ENCODE measurements at places on chromosomes 1 and 21.

DNA sequence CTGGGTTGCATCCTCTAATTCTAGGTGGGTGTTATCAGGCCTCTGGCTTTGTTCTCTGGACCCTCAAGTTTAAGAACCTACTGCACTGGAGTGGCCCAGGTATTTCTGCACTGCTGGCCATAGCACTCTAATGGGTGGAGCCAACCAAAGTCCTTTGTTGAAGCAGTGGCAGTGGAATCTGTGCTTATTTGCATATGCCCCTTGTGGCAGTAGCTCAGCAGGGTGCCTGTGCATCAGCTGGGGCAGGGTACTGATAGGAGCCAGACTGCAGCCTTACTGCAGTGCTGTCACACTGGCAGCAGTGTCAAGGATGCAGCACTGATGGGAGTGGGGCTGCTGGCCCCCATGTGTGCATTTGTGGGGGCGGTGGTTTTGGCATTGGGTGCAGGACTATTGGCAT, 660.6 kb downstream of the LRRIQ3 start:
- peak; percentile 8 for DNase-seq

- no peak for DNase-seq
Observed at GRCh38 chr1:76065270-76065669, 9.3 kb upstream of the ST6GALNAC3 start.

GRCh38 chr1:203031467-203031866, 5.2 kb downstream of the PPFIA4 start:
- no peak for DNase-seq

DNA sequence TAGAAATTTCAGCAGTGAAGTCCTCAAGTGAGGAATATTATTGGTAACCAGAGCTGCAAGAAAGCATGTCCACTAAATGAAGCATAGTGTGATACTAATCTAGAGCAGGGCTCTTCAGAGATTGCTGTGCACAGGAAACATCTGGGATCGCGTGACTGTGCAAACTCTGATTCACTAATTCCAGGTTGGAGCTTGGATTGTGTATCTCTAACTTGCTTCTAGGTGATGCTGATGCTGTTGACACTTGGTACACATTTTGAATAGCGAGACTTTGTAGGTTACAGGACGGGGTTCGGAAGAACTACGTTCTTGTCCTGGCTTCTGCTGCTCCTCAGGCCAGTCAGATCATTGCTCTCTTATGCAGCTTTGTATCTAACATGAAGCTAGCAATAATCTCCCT, 66.5 kb downstream of the PRRX1 start:
- DNase-seq: no peak

DNA sequence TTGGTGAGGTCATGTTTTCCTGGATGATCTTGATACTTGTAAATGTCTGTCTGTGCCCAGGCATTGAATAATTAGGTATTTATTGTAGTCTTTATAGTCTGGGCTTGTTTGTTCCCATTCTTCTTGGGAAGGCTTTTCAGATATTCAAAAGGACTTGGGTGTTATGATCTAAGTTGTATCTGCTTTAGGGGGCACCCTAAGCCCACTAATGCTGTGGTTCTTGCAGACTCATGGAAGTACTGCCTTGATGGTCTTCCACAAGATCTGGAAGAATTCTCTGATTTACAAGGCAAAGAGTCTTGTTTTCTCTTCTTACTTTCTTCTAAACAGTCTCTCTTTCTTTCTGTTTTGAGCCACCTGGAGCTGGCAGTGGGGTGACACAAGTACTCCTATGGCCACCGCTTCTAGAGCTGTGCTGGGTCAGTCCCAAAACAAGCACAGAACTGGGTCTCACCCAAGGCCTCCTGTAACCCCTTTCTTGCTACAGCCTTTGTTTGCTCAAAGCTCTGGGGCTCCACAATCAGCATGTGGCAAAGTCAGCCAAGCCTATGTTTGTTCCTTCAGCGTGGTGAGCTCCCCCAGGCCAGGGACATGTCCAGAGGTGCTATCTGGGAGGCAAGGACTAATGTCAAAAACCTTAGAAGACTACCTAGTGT, 12.6 kb downstream of the VN1R5 start:
- DNase-seq: no peak

DNA sequence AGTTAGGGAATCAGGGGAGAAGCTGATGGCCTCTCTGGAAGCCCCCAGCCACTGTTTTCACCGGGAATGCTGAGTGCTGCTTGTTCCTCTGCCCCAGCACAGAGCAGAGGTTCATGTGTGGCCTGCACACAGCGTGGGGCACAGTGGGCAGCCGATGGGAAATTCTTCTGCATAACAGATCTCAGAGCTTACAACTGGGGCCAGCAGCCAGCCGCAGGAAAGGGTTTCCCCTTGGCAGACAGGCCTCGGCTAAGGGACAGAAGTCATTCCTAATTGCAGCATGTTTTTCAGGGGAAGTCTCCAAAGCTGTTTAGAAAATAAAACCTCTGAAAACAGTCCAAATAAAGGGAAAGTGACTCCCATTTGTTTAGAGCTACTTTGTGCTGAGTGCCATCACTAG, 22.6 kb downstream of the HMGB4 start:
- DNase-seq: peak; percentile 20

DNA sequence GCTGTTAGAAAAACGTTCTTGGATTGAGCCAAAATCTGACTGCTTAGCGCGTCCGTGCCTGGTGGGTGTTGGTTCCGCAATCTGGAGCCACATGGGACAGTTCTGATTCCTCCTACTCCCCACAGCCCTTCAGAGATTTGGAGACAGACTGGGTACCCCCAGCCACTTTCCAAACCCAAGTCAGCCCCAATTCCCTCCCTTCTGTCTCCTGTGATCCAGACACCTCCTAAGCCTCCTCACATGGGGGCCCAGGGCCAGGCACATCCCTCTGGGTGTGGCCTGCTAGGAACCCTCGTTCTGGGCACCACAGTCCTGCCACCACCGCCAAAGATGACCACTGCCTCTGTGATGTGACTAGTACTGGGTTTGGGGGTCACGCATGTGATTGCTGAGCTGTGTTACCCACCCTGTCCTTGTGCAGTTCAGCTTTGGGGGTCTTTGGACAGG, 4.8 kb downstream of the PLA2G5 start:
- DNase-seq: no peak
